ENCODE measurements at places on chromosomes 3 and 15. TPM values are rescaled to one million over a fixed set of nuclear protein-coding genes. Genes with fewer than 3 reads are reported as not detected.

The NEK10 gene
- total RNA-seq: not detected

The PHC3 gene
- total RNA-seq: 16.9 TPM

GRCh38 chr3:175672119-175672689 is 813.1 kb downstream of the NAALADL2 start:
- no peak for DNase-seq

DNA sequence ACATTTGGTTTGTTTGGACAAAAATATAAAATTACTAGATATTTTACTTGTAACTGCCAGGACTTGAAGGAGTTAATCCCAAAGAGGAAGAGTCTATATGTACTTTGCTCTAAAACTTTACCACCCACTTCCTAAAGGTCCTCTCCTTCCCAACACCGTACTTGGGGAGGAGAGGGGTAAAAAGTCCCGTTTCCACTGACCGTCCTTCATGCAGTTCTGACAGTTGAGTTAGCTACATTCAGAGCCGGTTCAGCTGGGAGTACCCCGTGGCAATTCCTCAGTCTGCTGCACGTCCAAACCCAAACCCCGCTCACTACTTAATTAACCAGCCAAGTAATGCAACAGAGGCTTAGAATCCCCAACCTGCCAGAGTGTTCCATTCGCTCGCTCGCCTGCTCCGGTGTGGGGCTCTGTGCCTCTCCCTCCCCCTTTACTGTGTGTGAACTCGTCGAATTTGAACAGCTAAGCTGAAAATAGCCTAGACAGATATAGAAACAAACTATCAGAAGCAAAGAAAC is 519.7 kb downstream of the FOXP1 start:
- peak; percentile 55 for DNase-seq

The HYAL1 gene
- total RNA-seq: 8.4 TPM

The NR1I2 gene
- total RNA-seq: 0.18 TPM

GRCh38 chr15:46127361-46127874 is 492.6 kb downstream of the SQOR start:
- no peak for DNase-seq

- DNase-seq: no peak
Observed at GRCh38 chr3:19363071-19363470, 214.8 kb downstream of the KCNH8 start.

GRCh38 chr15:64282701-64283100 is 73.3 kb downstream of the CSNK1G1 start:
- no peak for DNase-seq

The ZNF770 gene
- total RNA-seq: 45.5 TPM

GRCh38 chr3:64518496-64518895 is 169.3 kb downstream of the ADAMTS9 start:
- DNase-seq: no peak

The PLCL2 gene
- total RNA-seq: 0.18 TPM

The MME gene
- 2.5 TPM for total RNA-seq

GRCh38 chr3:171481011-171481410 is 20.8 kb upstream of the TNIK start:
- DNase-seq: no peak

DNA sequence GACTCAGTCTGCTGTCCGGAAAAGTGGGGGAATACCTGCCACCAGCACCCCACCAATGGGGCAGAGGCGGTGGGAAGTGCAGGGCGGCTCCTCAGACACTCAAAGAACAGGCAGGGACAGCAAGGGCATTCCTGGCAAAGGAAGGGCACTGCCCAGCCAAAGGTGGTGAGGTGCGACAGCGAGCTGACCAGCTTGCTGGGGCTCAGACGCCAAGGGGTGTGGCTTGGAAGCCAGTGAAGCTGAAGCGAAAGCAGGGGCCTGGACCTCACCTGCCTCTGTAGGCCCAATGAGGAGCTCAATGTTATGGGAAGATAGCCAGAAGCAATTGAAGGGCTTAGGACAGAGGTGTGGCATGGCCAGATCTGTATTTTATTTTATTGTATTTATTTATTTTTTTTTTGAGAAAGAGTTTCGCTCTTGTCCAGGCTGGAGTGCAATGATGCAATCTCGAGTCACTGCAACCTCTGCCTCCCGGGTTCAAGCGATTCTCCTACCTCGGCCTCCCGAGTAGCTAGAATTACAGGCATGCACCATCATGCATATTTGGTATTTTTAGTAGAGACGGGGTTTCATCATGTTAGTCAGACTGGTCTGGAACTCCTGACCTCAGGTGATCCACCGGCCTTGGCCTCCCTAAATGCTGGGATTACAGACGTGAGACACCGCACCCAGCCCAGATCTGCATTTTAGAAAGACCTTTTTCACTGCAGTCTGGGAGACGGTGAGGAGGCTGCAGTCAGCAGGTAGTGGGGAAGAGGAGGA is 4.4 kb upstream of the LMAN1L start:
- no peak for DNase-seq

The SUSD5 gene
- not detected for total RNA-seq
